ENCODE measurements at places on chromosomes 13 and 19.

GRCh38 chr19:45954156-45954555, 19.5 kb downstream of the NOVA2 start:
- no peak for DNase-seq

- no peak for DNase-seq
These were observed 17.6 kb upstream of the VSTM2B start for GRCh38 chr19:29508181-29508580.

GRCh38 chr13:48563626-48564025, 30.7 kb upstream of the RCBTB2 start:
- no peak for DNase-seq

GRCh38 chr19:51066393-51067186, 1.7 kb upstream of the KLK13 start:
- DNase-seq, result no peak

DNA sequence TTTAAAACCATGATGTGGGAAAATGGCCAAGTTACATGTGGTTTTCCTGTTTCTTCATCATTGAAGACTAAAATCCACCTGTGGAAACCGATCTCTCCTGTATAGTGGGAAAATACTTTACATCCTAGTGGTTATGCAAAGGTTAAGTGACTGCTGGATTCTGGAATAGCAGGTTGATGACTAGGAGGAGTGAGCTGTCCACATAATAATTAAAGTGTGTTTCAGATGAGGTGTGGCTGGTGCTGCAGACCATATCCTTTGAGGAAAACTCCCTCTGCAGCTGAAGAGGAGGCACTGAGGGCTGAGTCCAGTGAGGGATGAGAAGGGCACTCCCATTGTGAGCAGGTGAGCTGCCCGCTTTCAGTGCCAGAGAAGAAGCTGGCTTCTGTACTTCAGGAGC, 43.2 kb downstream of the DCLK1 start:
- DNase-seq, result no peak

- DNase-seq, result no peak
These were observed 7.0 kb upstream of the MAMSTR start for GRCh38 chr19:48726556-48726955.

GRCh38 chr13:44165889-44166496, 207.6 kb upstream of the SERP2 start:
- no peak for DNase-seq

- no peak for DNase-seq
These were observed 512 bp upstream of the ZNF93 start for GRCh38 chr19:19900139-19900728.

DNA sequence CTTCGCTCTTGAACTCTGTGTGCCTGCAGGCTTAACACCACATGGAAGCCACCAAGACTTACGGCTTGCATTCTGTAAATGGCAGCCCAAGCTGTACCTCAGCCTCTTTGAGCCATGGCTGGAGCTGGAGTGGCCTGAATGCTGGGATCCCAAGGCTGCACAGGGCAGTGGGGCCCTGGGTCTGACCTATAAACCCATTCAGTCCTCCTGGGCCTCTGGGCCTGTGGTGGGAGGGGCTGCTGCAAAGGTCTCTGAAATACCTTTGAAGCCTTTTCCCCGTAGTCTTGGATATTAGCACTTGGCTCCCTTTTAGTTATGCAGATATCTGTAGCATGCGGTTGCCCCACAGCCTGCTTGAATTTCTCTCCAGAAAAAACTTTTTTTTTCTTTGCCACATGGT, 8.2 kb downstream of the TM9SF2 start:
- no peak for DNase-seq

DNA sequence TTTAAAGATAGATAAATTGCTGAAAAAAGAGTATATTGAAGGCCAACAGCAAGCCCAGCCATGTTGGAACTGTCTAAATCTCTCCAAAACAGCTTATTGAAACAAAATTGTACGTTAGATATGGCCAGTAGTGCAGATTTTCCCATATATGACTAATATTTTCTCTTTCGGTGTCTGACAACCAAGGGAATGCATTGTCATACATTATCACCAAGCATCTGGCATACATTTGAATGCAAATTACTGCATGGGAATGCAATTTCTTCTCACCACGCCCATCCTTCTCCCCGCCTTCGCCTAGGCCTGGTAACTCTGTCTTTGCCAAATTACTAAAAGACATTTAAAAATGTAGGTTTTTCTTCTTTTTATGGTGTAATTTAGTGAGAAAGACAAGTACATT, 32.5 kb upstream of the IRS2 start:
- DNase-seq, result no peak

DNA sequence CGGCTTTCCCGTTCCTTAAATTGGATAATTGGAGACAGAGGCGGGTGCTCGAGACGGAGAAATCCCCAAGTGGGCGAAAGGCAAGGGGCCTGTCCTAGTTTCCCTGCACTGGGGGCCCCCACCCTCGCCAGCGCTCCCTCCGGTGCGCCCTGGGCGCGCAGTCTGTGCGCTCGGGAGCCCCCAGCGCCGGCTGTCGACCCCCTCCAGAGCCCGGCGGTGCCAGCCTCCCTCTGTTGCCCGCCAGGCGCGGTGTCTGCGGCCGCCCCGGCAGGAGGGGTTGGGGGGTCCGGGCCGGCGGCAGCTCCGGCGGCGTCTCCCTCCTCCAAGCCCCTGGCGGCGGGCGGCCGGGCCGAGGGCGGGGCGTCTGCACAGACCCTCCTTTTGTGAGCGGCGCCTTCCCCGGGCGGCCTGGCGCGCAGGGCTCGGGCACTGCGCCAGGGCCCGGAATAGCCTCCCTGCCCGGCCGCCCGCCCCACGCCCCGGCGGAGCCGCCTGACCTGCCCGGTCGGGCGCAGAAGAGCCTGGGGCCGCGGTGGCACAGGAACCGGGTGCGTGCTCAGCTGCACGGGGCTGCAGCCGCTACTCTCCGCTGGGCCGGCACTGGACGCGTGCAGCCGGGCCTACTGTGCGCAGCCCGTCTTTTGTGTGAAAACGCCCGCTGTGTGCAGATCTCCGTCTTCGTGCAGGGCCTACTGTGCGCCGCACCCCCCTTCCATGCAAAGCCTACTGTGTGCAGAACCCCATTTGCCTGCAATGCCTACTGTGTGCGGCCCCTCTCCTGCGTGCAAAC, 13.2 kb downstream of the GADD45B start:
- no peak for DNase-seq

DNA sequence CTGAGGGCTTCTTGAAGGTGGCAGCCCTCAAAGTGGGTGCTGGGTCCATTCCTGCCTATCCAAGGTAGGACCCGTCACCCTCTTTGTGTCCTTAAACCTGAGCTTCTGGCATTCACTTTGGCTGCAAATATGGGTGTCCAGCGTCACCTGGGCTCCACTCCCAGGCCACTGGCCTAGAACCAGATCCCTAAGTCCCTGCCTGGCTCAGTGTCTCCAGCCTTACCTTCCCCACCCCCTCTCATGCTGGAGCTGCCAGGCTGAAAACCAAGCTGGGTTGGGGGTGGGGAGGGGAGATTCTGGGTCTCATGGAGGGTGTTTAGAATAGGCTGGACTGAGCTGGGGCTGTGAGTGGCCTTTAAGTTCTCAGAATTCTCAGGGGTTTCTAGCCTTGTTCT, 12.4 kb downstream of the PDE4A start:
- DNase-seq, result no peak

- DNase-seq, result no peak
These were observed 15.7 kb downstream of the PTH2 start for GRCh38 chr19:49407482-49408015.

- no peak for DNase-seq
These were observed 107.7 kb downstream of the COL4A1 start for GRCh38 chr13:110199046-110199831.

DNA sequence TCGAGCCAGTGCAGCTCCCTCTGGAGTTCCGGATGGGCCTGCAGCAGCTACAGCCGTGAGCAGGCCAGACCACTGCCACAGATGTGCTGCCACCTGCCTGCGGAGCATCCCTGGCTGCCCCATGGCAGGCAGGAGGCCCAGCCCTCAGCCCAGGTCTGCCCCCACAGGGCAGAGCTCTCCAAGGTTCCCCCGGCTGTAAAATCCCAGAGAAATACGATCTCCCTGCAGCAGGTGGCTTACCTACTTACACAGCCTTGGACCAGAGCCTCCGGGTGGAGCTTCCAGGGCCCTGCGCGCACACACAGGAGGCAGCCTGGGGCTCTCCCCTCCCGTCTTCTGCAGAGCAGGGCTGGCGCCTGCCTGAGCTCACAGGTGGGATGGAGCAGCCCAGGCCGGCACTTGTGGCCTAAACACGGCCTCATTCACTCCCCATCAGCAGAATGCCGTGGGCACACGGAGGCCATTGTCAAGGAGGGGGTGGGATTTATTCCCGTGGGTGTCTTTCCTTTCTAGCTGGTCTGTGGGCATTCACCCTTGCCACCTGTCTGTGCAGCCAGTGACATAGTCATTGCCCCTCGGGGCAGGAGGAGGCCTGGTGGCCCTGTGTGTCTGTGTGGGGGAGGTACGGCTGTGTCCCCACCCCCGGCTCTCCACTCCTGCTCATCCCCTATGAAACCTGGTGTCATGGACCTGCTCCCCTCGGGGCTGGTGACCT, 118.0 kb downstream of the KDM4B start:
- no peak for DNase-seq

DNA sequence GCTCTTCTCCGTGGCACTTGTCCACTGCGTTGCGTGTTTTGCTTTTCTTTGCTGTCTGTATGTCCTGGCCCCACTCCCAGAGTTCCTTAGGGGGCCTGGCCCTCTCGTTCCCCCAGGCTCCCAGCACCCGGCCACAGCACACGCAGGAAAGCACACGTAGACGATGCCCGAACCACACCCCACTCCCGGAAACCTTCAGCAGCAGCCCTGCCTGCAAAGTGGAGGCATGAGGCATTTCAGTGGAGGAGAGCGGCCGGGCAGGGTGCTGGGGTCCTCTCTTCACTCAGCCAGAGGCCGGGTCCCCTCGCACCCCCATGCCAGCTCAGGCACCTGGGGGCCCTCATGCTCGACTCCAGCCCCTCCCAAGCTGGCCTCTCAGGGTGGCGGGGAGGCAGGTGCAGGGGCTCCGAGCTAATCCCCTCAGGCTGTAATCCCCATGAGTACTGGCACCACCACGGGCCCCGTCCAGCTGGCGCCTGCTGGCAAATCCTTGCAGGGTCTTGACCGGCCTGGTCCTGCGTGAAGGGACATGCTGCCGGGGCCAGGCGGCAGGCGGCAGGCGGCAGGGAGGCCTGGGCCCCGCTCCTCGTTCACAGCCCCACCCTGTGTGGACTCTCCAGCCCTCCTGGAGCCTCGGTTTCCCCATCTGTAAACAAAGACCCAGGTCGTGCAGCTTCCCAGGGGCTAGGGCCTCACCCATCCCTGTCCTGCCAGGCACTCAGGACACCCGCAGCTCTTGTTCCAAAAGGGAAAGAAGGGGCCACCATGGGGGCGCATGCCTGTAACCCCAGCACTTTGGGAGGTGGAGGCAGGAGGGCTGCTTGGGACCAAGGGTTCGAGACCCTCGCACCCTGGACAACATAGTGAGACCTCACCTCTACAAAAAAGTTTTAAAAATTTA, 7.0 kb downstream of the PIP5K1C start:
- DNase-seq, result peak; percentile 79

- DNase-seq, result peak; percentile 41
These were observed 22.7 kb downstream of the HPN start for GRCh38 chr19:35063940-35064818.

Data from retinal pigment epithelial cell (primary cell).